ENCODE measurements at places on chromosomes 7 and 10.

DNA sequence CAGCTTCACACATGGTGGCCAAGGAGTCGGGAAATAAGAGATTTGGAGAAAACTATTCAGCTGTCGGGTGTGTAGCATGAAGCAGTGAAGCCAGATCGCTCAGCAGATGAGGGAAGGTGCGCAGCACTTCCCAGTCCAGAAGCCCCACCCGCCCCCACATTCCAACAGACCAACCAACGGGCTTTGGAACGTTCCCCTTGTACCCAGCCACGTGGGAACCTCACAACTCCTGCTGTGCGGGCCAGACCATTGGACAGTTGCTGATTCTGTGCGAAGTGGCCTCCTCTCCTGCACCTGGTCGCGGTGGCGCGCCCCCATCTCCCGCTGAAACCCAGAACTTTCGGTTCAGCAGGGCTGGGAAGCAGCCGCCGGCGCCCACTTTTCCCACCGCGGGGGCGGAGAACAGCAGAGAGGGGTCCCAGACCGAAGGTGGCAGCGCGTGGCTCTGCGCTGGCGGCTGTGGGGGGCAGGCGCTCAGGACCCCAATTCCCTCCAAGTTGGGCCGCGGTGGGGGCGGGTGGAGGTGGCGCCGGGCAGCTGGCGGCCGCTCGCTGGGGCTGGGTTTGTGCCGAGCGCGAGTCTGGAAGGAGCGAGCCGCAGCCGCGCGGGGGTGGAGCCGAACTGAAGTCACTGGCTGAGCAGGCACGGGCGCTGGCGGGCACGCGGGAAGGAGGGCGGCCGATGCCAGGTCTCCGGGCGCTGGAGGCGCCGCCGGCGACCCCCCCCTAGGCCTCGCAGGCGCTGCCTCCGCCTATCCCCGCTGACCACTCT is 1301.5 kb upstream of the SORCS1 start:
- no peak for DNase-seq

GRCh38 chr7:98571006-98571405 is 46.1 kb upstream of the NPTX2 start:
- DNase-seq, result no peak

- DNase-seq, result no peak
Observed at GRCh38 chr10:30581779-30582380, 47.7 kb downstream of the LYZL2 start.

- no peak for DNase-seq
Observed at GRCh38 chr10:62083412-62084267, 182.1 kb downstream of the ARID5B start.

- DNase-seq, result no peak
Observed at GRCh38 chr7:158816995-158817394, 12.3 kb downstream of the ESYT2 start.

GRCh38 chr10:100007231-100008141 is 2.3 kb downstream of the DNMBP start:
- no peak for DNase-seq

GRCh38 chr7:90425376-90425775 is 22.1 kb downstream of the CLDN12 start:
- DNase-seq, result no peak

- no peak for DNase-seq
Observed at GRCh38 chr10:42150428-42151061, 487.8 kb downstream of the ZNF33B start.

Measured in stimulated activated CD8-positive, alpha-beta memory T cell treated with anti-CD3 and anti-CD28 coated beads, Interleukin-4, amount 100 ng/mL, for 1 hour (primary cell).